ENCODE measurements at places on chromosomes 11 and 22.

- DNase-seq = no peak
These were observed 127.7 kb downstream of the OSBP2 start for GRCh38 chr22:30822216-30823014.

DNA sequence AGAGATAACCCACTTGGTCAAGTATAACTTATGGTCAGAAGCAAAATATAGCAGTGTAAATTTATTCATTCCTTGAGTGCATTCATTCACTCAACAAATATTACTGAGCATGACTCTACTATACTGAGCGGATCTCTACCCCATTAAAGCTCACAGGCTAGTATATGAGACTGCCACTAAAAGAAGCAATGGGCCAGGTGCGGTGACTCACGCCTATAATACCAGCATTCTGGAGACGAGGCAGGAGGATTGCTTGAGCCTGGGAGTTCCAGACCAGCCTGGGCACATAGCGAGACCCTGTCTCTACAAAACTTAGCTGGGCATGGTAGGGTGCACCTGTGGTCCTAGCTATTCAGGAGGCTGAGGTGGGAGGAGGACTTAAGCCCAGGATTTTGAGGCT lies 197.6 kb upstream of the BLID start:
- no peak for DNase-seq

DNA sequence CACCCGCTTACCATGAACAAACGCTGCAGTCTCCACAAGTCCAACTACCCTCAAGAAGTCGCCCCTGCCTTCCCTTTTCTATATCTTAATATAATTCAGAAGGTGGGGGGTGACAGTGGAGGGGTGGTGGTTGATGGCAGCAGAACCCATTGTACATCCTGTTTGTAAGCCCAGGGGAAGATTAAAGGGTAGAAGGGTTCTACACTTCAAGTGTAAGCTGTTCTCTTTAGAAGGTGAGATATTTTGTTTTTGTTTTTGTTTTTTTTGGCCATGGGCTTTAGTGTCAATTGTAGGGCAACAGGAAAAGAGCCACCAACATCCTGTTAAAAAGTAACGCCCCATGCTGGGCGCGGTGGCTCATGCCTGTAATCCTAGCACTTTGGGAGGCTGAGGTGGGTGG lies 34.9 kb upstream of the RRAS2 start:
- no peak for DNase-seq

DNA sequence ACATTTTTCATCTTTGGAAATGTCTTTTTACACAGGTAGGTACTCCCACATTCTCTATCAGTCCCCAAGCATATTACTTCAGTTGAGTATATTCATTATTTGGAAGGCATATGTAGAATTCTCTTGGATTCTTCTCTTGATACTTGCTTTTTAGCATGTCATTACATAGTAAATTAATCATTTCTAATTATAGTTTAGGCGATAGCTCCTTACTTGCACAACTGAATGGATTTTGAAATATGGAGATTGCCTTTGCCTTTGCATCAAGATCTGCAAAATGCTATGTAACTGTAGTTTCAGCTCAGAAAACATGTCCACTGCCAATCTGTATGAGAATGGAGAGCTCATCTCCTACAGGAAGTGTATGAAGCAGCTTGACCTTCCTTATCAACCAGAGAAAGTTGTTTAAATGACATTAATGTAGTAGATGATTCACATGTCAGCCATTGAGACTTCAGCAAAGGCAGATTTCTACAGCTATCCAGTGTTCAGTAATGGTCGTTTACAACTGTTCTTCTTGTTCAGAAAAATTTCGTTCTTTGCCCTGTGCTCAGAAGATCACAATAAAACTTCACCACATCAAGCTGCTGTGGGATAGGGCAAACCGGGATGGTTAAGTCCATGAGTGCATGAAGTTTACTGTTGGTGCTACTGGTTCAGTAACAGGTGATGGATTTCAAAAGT lies 61.6 kb downstream of the PPP6R3 start:
- no peak for DNase-seq

- no peak for DNase-seq
These were observed 34.1 kb downstream of the GNAZ start for GRCh38 chr22:23104187-23104971.

DNA sequence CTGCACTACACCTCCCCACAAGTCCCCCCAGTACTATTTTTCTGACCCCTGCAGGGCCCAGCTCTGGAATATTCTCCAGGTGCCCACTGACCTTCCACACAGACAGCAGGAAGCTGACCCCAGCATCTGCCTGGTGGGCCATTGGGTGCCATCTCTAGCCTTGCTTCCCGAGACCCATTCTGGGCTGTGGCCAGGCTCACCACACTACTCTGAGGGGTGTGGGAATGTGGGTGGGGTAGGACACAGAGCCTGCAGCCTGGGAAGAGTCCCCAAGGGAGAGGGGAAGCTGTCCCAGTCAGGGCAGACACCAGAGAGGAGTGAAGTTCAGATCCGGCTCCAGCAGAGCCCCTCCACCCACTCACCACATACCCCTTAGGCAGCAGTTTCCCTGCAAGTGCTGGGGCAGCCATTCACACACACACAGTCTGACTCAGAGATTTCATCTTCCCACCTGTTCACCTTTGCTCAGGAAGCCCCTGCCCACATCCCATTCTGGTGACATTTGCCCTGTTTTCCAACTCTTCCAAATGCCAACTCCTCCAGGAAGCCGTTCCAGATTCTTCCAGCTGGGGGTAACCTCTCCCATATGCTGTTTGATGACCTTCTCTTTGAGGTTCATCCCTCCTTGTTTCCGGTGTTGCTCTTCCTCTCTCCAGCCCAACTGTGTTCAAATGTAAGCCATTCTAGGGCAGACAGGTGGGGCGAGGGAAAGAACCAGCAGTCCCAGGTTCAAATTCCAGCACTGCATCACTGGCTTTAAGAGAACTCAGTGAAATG lies 1.9 kb downstream of the SLCO2B1 start:
- no peak for DNase-seq

DNA sequence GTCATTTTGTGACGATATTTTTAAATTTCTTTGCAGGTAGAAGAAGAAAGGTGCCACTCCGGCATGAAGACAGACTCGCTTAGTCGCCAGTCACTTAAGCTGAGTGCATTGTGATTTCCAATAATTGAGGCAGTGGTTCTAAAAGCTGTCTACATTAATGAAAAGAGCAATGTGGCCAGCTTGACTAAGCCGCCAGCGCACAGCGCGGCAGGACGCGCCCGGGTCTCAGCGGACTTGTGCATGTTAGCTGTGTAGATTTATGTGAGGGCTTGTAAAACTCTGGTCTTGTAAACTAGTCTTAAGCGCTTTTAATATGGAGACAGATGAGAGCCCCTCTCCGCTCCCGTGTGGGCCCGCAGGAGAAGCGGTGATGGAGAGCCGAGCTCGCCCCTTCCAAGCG lies 5.6 kb downstream of the DGCR8 start:
- no peak for DNase-seq

GRCh38 chr11:28123151-28123581 lies 15.0 kb downstream of the METTL15 start:
- no peak for DNase-seq

- no peak for DNase-seq
These were observed 34.3 kb upstream of the CSTF3 start for GRCh38 chr11:33195462-33196173.

DNA sequence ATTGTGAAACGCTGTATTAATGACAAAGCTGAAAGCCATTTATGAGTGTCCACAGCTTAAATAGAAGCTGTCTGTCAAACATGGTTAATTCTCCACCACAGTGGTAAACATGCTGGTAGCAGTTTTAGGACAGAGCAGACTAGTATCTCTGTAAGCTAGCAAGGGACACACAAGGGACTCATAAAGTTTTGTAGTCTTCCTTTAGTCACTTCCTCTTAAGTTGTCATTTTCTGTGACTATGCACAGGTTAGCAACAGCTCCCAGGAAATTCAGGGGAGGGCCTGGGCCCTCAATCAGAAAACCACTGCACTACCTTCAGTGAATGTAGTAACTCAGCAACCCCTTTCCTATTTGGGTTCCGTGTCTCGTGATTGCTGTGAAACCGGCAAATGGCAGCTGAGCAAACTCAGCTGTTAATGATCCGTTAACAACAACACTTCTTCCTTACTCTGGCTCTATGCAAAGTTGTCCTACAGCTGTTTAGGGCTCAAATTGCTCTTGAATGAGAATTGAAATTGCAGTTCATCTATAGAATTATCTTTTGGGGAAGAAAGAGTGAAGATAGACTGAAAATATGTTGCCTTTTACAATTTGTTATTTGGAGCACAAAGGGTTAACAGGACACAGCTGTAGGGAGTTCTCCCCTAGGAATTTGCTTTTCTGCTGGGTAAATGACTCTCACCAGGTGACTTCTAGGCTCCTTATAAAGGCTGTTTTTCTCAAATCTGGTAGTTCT lies at the start of gene MMP26:
Gene MMP26, plus strand, starts transcription at position 731 of the 736 bp plus-strand sequence.
- DNase-seq = no peak

- no peak for DNase-seq
These were observed 82.7 kb downstream of the RASSF10 start for GRCh38 chr11:13091804-13092203.

- no peak for DNase-seq
These were observed 121.0 kb downstream of the GRIK4 start for GRCh38 chr11:120632579-120632978.

- DNase-seq = no peak
These were observed 1424.9 kb downstream of the TBC1D22A start for GRCh38 chr22:48187356-48187755.

GRCh38 chr11:64119700-64120099 lies 46.2 kb downstream of the MACROD1 start:
- DNase-seq = no peak

GRCh38 chr22:20571531-20572007 lies 64.2 kb downstream of the MED15 start:
- DNase-seq = peak; percentile 31

Measured in stimulated activated CD8-positive, alpha-beta memory T cell treated with anti-CD3 and anti-CD28 coated beads, Interleukin-12 subunit alpha, Interleukin-12 subunit beta, amount 100 ng/mL, for 4 hours (primary cell).